ELR (cell line): ENCODE measurements at places on chromosomes 4 and X.

DNA sequence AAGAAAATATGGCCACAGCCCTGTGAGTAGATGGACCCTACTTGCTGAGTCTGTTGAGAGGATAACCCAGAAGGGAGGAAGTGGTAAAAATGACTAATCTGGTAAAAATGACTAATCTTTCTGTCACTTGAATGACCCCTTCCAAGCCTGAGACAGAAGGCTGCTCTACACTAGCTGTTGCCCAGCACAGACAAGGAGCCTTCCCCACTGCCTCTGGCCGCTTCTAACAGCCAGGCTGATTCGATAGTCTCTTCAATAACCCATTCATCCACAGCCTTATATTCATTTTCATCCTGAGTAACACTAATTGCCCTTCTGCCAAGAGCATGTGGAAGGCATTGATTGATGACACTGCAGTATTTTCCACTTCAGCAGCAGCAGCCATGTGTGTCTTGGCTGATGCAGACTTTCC is 18.4 kb downstream of the MAGEB17 start:
- peak; percentile 89 for DNase-seq

DNA sequence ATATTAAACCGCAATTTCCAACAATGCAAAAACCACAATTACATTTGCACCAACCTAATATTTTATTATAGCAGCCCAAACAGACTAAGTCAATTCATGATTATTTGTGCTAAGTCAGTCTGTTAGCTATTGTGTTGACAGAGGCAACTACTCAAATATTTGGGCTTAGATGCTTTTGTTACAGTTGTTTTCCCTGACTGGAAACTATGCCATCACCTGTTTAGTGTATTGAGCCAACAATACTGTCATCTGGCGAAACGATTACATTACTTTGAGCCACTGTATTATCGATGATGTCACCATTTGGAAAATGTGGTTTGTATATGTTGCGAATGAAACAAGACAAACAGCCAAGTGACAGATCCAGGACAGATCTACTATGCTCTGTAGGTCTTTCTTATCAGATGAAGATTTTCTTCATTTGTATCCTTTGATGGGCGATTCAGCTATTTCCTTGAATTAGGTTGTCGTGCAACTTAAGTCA is 38.7 kb upstream of the INTS6L start:
- DNase-seq = no peak

- DNase-seq = no peak
Measured at GRCh38 chrX:78960888-78961287, 15.7 kb downstream of the P2RY10 start.

DNA sequence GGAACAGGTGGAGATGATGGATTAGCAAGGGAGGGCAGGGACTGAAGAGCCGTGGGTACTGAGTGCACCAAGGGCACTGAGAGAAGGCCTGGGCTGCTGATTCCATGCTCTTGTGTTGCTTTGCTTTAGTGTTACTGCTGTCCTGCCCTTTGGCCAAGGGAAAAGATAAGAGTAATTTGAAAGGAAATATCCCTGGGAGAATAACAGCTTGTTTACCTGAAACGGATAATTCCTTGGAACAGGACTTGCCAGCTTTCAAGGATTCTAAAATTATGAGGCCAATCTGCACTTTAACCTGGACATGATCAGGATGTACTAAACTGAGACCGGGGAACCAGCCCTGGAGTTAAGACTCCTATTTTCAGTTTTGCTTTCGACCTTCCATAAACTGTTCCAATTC is 20.4 kb downstream of the FAM9C start:
- DNase-seq = no peak

GRCh38 chr4:47469951-47470350 is 6.4 kb upstream of the COMMD8 start:
- DNase-seq = peak; percentile 58

GRCh38 chr4:1745165-1745564 is 23.8 kb downstream of the TACC3 start:
- no peak for DNase-seq

DNA sequence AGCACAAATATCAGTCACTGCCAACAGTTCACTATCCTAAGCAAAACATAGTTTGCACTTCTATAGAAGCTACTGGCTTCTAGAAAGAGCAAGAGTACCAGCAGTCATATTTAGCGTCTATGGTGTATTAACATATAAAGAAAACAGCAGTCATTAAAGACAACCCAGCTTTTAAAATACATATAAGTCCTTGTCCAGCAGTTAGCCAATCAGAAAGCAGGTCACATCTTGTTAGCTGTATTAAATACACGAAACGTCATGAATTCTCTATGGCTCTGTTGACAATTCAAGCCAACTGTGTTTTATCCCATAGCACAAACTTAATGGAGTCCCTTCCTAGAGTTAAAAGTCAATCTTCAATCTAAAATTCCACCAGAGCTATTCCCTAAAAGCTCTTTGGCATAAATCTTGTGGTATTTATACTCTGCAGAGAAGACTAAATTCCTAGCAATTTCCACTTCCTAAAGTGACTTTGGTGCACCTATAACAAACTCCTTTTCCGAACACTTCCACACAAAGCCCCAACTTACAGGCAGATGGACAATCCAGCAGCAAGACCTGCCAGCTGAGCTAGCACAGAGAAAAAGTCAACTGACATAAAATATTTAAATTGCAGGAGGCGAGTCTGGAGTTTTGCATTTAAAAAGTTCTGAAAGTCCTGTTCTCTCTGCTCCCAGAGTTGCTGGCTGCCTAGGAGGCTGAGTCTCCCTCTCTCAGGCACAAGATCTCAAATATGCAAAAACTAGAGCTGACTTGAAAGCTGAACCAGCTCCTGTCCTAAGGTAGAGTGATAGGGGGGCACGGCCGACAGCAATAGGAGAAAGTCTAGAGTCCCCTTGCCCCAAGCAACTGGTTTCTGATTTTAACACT is 1.3 kb downstream of the LDB2 start:
- DNase-seq = peak; percentile 66

DNA sequence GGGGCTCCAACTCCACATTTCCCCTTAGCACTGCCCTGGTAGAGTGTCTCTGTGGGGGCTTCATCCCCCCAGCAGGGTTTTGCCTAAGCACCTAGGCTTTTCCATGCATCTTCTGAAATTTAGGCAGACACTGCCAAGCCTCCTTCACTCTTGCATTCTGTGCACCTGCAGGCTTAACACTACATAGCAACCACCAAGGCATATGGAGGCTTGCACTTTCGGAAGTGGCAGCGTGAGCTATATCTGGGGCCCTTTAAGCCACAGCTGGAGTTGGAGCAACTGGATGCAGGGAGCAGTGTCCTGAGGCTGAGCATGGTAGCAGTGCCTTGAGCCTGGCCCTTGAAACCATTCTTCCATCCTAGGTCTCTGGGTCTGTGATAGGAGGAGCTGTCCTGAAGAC is 214.8 kb upstream of the RPL34 start:
- DNase-seq = no peak

GRCh38 chrX:40095583-40096394 is 2.0 kb downstream of the BCOR start:
- peak; percentile 46 for DNase-seq

GRCh38 chr4:56156141-56156540 is 207.4 kb downstream of the CEP135 start:
- DNase-seq = no peak

DNA sequence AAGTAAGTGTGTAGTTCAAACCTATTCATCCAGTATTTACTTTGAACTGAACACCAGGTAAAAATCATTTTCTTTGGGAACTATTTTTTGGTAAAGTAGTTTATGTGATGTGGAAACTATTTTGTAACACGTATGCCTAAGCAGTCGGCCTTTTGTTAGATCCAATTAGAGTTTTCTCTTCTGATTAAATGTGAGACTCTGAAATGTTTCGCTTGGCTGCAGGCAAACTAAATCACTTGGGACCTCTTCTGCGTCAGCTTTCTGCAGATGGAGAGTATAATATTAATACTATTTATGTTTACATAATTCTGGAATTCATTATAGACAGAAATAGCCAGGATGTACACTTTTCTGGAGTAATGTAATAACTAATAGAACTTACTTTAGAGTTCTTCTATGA is 46.9 kb downstream of the BMPR1B start:
- no peak for DNase-seq

GRCh38 chr4:5541169-5541568 is 167.2 kb downstream of the EVC2 start:
- DNase-seq = no peak

- peak; percentile 42 for DNase-seq
Measured at GRCh38 chr4:128287141-128287870, at the start of gene PGRMC2. PGRMC2 (minus strand) TSS chr4:128287813; CDS start chr4:128287790, 23 bp downstream.

DNA sequence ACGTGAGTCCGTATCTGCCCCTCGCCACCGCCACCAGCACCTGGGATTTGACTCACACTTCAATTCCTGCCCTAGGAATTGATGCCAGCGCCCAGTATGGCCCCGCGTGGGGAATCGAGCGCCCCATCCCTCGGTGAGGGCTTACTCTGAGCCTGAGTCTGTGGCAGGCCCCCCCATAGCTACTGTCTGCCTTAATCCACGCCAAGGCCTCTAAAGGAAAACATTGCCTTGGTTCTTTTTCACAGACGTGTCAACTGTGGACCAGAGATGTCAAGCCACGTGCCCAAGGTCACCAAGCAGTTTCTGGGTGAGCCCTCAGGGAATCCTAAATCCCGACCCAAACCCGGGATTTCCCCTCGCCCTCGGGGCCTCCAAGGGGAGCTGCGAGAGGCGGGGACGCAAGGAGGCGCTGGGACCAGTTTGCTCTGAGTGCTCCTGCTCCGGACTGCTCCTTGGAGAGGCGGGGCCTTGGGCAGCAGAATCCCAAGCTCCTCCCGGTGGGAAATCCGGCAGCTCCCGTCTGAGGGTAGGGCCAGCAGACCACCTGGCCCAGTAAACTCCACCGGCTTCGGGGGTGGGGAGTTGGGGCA is 12.9 kb downstream of the MSX1 start:
- no peak for DNase-seq

DNA sequence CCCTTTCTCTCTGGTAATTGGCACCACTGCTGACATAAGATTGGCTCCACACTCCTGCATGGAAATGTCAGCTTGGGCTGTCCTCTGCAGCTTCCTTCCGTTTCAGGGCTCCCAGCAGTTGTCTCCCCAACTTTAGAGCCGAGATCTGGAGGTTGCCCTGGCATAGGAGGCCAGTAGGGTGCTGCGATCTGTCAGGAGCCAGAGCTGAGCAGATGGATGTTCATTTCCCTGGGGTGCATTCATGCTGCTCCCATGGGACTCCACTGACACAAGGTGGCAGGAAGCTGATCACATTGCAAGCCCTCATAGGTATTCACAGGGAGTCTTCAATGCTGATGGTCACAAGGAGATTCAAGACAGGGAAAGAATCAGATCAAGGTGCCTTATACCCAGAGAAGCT is 116.6 kb upstream of the RAI2 start:
- DNase-seq = no peak

DNA sequence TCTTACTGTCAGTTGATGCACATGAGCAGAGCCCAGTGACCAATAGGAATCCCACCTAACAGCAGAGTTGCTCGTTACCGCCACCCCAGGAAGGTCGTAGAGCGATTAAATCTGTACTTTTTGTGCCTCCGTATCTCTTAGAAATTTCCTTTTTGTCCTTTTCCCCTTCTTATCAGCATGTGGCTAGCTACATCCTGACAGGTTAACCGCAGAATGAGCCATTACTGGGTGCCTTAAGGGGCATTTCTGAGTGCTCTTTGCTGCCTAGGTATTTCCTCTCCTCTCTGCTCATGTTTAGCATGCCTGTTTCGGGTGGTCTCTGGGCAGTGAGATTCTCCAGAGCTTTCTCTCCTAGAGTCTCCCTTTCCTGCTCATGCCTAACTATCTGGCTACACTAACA is 530.5 kb downstream of the FAM133A start:
- DNase-seq = no peak

DNA sequence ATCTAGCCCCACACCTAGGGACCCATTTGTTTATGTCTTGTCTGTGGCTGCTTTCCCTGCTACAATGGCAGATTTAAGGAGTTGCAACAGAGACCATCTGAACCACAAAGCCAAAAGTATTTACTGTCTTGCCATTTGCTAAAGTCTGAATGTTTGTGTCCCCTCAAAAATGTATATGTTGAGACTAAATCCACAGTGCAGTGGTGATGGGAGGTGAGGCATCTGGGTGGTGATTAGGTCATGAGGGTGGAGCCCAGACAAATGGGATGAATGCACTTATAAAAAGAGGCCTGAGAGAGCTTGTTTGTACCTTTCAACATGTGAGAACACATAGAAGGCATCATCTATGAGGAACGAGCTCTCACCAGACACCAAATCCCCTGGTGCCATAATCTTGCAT is 137.3 kb downstream of the TMEM144 start:
- no peak for DNase-seq
